ENCODE measurements at places on chromosomes 12 and 14.

DNA sequence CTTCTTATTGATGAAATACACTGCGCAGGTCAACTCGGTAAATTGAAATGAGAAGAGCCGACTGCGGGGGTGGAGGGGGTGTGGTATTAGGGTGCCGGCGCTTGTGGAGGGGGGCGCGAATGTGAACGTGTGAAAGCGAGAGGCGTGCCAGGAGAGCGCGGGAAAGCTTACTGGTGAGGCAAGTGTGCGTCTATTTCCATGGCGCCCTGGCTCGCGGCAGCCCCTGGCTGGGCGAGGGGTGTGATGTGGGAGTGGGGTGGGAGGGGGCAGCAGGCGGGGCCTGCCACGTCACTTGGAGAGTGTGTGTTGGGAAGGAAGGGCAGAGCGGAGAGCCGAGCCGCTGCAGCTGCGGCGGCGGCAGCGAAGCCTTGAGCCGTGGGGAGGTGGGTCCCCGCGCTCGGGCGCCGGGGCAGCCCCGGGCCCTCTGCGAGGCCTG lies 88.8 kb downstream of the GALNT8 start:
- no peak for DNase-seq

DNA sequence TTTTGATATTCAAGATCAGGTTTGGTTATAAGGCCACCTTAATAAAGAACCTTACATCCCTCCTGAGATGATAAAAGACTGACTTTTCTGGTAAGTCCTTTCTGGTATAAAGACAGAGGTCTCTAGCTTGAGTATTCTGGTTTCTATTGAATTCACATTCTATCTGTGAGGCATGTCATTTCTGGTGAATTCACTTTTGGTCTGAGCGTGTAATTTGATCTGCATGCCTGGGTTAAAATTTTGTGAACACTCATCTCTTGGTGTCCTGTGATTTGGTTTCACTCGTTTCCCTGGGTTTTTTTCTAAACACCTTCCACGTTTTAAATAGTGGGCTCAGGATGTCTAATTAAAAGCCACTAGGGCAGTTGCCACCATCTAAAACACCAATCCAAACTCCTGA lies 12.2 kb downstream of the EIF5 start:
- DNase-seq, result no peak

DNA sequence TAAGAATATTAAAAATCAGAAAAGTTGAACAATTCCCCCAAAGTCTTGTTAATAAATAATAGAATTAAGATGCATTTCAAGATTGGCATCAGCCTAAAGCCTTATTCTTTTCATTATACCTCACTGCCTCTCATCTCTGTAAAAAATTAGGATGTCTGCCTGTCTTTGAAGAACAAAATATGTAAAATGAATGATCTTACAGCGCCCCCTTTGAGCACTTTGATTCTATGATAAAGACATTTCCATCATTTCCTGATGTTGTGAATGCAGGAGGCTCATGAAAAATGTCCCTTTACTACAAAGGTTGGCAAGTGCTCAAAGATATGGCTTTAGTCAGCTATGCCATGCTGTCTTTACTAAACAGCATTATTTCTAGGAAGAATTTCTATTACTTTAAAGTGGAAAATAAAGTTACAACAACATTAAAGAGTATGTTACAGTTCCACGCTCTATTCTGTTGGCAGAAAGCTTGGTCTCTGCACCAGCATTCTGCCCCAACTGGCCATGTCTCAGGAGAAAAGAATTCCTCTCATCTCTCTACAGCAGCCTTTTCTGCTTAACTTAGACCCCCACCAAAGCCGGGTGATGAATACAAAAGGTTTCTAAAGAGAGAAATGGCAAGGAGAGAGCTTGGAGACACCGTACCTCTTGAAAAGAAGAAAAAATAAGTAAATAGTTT lies 95.1 kb downstream of the LLPH start:
- DNase-seq, result no peak

- no peak for DNase-seq
Observed at GRCh38 chr12:90979951-90980350, 24.8 kb downstream of the EPYC start.

DNA sequence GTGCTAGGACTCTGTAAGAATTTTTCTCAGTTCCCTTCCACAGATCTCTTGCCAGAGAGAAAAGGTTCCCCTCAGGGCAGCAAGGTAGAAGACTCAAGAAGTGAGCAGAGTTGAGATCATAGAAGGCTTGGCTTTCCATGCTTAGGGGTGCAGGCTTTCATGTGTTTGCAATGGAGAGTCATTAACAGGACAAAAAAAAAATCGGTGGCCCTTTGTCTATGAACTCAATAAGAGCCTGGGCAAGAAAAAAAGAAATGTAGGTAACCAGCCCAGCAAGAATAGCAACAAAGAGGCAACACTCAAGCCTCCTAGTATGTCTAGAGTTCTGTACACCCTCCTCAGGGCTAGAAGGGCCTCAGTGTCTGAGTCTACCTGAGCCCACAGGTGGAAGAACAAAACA lies 23.4 kb upstream of the LRP6 start:
- DNase-seq, result no peak

GRCh38 chr12:127750076-127750840 lies 516.7 kb upstream of the TMEM132C start:
- DNase-seq, result no peak

GRCh38 chr12:93805736-93806141 lies 128.6 kb downstream of the CRADD start:
- no peak for DNase-seq

DNA sequence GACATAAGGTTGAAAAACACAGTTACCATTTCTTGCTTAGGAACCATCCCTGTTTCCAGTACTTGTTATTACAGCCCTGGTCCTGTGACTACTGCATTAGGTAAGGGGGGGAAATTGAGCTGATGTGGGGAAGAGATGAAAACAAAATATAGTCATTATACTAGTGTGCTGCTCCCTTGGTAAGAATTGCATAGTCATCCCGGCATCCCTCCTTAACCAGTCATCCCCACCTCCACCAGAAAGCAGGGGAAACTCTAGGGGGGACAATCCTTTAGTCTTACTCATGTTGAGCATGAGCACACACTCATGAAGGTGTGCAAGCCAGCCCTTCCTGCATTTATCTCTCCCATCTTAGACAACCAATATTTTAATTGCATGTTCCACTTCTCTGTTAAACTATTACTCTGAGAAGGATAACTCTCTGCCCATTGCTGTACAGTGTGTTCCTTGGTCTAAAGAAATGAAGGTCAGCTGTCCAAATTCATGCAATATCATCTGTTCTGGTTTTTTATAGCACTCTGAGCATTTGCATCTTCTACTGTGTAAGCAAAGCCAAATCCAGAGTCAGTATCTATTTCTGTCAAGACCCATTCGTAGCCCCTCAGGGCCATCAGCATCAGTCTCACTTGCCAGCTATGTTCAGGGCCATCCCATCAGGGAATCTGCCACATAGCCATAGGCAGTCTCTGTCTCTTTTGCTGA lies 46.8 kb downstream of the TMEM30B start:
- DNase-seq, result no peak

GRCh38 chr12:100435957-100436356 lies 37.7 kb upstream of the NR1H4 start:
- no peak for DNase-seq

GRCh38 chr12:11704089-11704488 lies 54.6 kb downstream of the ETV6 start:
- no peak for DNase-seq

DNA sequence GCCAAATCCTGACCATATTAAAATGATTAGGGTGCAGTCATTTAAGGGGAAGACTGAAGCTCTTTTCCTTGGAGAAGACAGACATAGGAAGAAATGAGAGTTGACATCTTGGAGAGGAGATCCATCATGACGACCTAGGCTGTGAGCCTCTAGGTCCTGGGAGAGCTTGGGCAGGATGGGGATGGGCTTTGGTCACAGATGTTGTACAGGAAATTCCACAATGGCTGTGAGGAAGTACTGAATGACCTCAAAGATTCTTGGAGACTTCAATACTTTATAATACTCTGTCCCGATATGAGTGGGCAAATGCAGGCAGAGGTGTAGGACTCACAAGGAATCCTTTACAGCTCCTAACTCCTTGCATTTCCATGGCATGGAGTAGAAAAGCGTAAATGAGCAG lies 204.9 kb upstream of the FRMD6 start:
- DNase-seq, result no peak
